ENCODE measurements at places on chromosomes 6 and 20.

GRCh38 chr6:163712566-163712961, 298.0 kb downstream of the QKI start:
- no peak for DNase-seq

GRCh38 chr20:41192575-41192974, 55.2 kb downstream of the PLCG1 start:
- DNase-seq, result no peak

GRCh38 chr20:38434301-38434741, 807 bp downstream of the SNHG17 start:
- DNase-seq, result no peak

DNA sequence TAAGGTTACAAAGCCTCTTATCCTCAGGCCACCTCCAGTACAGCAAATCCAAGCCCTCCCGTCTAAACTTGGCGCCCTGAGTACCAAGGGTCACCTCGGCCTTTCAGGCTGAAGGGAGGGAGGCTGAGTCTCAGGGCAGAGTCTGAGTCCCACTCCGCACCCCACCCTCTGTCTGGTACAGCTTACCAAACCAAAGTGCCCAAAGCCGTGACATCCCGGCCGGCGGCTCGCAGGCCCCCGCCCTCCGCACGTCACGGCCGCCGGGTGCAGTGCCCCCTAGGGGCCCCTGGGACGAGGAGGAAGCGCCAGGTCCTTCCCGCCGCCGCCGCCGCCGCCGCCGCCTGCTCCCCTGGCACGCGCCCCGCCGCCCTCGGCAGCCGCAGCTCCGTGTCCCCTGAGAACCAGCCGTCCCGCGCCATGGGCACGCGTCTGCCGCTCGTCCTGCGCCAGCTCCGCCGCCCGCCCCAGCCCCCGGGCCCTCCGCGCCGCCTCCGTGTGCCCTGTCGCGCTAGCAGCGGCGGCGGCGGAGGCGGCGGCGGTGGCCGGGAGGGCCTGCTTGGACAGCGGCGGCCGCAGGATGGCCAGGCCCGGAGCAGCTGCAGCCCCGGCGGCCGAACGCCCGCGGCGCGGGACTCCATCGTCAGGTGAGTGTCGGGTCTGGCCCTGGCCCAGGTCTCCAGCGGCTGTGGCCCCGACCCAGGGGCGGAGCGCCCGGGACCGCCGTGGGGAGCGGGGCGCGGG, at the start of gene MTHFD1L:
MTHFD1L (plus strand) TSS at position 297 of the 741 bp plus-strand sequence; CDS start at position 418, 121 bp downstream.
- peak; percentile 56 for DNase-seq

DNA sequence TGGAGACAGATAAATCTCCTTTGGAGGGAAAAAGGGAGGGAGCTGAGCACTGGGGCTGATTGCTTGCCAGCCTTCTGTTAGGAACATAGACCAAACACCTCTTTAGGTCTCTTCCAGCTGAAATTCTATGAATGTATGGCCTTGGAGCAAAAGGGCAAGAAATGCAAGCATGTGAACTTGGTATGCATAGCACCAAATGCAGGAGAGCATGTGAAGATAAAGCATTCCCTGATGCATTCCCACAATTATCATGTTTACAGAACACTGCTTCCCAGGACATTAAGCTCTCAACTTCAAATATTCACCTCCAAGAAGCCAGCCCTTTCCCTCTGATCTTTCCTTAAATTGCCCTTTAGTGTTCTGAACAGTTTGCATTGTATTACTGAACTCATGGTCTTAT, 15.6 kb downstream of the RIPOR2 start:
- DNase-seq, result no peak

GRCh38 chr6:16206595-16207037, 31.8 kb upstream of the GMPR start:
- DNase-seq, result peak; percentile 40

GRCh38 chr6:108966855-108967755, 118.9 kb downstream of the ARMC2 start:
- peak; percentile 15 for DNase-seq

- DNase-seq, result no peak
These were observed 123.8 kb downstream of the RFPL4B start for GRCh38 chr6:112470950-112471349.

DNA sequence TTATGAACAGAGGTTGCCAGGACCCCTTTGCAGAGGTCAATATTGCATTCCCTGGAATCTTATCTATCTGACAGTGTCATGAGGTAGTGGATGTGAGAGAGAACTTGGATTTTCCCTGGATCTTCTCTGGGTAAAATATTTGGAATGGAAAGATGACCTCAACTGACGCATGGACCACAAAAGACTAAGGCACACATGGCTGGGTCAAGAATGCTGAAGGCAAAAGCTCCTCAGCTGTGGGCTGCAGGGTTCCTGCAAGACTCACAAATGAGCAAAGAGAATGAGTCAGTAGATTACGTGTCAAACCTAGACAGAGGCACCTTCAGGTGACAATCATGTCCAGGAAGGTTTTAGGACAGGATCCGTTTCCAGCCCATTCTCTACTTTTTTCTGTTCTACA, 484.0 kb downstream of the C6orf118 start:
- DNase-seq, result no peak

GRCh38 chr6:70474751-70475150, 61.4 kb downstream of the FAM135A start:
- no peak for DNase-seq

GRCh38 chr6:47633141-47633540, 65.2 kb upstream of the ADGRF4 start:
- no peak for DNase-seq

GRCh38 chr6:46903175-46903574, 18.6 kb downstream of the ADGRF5 start:
- no peak for DNase-seq

GRCh38 chr20:22248051-22248667, 336.2 kb downstream of the FOXA2 start:
- no peak for DNase-seq

DNA sequence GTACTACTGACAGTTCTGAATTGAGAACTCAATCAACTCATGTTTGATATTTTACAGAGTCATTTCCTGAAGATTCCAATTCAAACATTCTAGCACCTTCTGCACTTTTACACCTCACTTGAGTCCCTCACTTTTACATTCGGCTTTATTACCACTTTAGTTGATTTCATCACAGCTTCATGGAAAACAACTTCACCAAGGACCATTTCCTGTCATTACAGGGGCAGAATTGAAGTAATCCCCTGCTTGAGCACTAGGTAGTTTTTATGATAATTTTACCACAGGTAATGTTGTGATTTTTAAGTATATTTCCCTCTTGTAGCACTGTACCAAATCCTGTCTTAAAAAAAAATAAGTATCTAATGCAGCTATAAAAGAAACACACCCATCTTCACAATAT, 312.9 kb downstream of the BTBD9 start:
- DNase-seq, result no peak

DNA sequence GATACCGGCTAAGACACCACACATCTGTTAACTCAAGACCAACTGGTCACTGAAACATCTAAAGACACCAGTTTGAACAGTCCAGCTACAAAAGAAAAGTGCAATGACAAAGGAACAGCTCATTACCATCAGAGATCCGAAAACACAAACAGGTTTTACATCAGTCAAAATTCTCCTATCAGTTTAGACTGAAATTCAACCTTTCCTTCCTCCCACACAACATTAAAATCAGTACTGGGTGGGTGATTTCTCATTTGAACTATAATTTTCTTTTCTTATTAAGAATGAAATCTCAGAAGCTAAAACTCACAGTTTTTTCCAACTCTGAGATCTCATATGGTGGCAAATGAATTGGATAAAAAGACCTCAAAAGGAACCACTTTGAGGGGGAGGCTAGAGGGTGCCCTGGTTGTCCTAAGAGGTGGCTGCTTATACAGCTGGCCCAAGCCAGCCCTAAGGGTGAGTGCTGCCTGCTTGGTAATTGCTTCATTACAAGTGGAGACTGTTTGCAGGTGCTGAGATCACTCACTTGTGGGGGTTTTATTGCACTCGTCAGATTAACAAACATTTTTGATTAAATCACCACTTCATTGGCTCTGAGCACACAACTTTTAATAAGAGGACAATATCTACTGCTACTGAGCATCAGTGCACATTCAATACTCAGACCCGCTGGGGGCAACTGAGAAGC, 4.3 kb downstream of the CCDC167 start:
- no peak for DNase-seq

- DNase-seq, result no peak
These were observed 821 bp upstream of the TAAR5 start for GRCh38 chr6:132590362-132590761.

GRCh38 chr20:57214427-57214826, 52.0 kb downstream of the BMP7 start:
- DNase-seq, result no peak

DNA sequence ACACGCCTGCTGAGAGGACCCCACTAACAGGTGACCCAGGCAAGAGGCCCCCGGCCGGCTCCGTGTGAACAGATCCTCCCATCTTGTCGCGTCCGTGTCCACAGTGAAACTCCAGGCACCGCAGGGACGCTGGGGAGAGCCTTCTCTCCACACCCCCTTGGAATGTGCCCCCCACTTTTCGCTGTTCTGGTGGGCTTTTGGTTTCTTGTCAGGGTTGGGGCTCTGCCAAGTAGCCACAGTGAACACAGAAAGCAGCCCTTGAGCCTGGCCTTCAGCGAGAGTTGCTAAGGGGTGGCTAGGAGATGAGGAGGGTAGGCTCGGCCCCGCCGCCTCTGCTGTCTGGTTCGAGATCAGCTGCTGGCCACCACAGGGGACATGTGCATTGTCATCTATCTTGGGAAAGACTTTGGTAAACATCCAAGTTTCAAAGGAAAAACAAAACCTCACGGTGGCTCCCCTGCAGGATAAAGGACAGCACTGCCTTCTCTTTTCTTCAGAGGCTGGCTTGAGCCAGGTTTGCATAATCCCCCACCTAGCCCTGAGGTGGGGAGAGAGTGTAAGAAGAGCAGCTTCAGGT, 22.7 kb downstream of the SYNDIG1 start:
- no peak for DNase-seq

GRCh38 chr20:43102394-43102793, 87.3 kb downstream of the PTPRT start:
- no peak for DNase-seq

DNA sequence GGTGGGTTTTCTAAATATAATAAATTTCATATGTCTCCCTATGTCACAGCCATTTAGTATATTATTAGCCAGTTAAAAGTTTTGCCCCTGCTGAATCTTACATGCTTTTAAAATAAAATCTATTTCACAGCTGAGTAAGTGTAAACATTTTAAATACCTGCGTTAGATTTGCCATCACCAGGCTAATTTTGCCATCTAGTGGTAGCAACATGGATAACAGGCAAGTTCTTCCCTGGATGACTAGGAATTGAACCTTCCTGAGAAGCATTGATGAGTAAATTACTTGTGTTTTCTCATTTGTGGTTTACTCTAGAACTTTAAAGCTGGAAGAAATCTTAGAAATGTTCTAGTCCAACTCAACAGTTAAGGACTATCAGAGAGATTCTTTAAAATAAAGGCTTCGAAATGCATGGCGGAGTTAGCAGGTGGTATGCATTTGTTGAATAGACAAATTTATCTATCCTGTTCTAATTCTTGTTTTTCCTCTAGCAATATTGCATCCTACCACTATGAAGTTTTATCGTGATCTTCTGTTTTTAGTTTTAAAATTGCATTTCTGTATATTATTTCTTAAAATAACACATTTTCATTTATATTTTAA, 2.6 kb downstream of the PRSS35 start:
- DNase-seq, result peak; percentile 32

DNA sequence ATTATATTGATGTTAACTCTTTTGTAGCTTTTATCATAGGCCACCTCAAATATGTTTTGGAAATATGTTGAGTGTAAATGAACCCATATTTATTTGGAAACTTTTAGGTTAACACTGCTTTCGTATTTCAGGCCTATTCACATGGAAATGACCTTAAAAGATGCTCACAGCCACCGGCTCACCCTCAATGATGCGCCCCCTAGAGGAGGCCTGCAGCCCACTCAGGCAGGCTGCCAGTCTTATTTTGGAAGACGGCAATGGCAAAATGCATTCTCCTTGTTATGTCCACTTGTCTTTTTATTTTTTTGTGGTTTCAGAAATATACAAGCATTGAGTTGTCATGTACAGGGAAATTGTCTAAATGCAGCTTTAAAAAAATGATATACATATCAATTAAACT, 869.7 kb downstream of the PHF3 start:
- no peak for DNase-seq

- no peak for DNase-seq
These were observed 94.4 kb upstream of the PRDM1 start for GRCh38 chr6:105991561-105992314.

DNA sequence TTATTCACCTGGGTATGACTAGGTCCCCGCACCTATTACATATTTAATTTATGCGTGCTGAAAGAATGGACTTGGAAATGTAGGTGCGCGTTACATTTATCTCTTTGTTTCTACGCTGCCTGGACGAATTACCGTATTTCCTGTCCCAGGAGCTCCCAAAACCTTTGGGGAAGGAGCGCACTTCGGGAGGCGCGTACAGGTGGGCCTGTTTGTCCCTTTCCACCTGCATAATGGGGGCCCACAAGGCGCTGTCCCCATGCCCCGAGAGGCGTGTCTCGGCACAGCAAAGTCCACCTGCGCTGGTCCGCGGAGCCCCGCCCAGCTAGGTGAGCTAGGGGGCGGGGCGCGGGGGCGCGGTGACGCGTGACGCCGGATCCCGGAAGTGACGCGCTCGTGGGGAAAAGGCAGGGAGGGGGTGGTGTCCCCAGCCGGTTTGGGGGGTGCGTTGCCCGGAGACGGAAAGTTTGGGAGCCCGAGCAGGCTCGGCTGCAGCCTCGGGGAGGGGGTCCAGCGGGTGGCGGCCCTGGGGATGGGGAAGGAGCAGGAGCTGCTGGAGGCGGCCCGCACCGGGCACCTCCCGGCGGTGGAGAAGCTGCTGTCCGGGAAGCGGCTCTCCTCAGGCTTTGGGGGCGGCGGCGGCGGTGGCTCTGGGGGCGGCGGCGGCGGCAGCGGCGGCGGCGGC, at the start of gene ANKS1A:
ANKS1A (plus strand) TSS at position 382 of the 682 bp plus-strand sequence; CDS start at position 530, 148 bp downstream.
- DNase-seq, result peak; percentile 92

GRCh38 chr6:108565893-108566292, 5.2 kb downstream of the FOXO3 start:
- no peak for DNase-seq

GRCh38 chr6:151112130-151112529, 127.6 kb upstream of the AKAP12 start:
- no peak for DNase-seq

DNA sequence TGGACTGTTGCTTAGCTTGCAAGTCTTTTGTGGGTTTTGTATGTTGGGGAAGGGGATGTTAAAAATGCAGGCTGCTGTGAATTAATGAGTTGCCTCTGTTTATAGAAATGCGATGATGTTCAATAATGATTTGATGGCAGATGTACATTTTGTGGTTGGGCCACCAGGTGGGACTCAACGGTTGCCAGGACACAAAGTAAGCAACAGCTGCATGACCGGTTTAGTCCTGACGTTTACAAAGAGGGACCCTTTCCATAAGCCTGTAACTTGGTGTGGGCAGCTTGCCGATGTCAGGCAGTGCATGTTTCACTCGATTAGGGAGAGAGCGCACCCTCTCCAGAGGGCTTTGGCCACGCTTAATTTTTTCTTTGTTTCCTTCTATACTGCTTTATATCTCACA, 1.3 kb downstream of the BTBD3 start:
- DNase-seq, result no peak

GRCh38 chr6:63912887-63913286, 277.3 kb downstream of the PHF3 start:
- DNase-seq, result no peak

GRCh38 chr6:22112461-22112860, 184.4 kb downstream of the PRL start:
- no peak for DNase-seq

Data from effector memory CD8-positive, alpha-beta T cell (primary cell).